Brain microvascular endothelial cell (primary cell): ENCODE measurements at places on chromosomes 11 and 22.
A peak's percentile ranks its signal among the peaks of the same experiment; 100 is the strongest.

- no peak for DNase-seq
Observed at GRCh38 chr11:126162306-126163030, 49.0 kb downstream of the RPUSD4 start.

GRCh38 chr11:113689768-113690618 is 16.1 kb downstream of the TMPRSS5 start:
- no peak for DNase-seq

DNA sequence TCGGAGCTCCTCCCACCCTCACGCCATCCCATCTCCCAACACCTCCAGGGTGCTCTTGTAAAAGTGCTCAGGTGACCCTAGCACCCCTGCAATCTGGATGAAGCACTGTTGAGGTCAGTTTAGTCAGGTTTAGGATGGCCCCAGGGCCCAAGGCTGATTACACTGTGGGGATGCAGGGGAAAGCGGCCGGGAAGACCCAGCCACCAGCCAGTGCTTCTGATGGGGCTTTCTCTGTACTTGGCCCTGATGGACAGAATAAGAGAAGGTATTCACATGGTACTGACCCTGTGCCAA is 28.7 kb downstream of the TPBGL start:
- DNase-seq: no peak

DNA sequence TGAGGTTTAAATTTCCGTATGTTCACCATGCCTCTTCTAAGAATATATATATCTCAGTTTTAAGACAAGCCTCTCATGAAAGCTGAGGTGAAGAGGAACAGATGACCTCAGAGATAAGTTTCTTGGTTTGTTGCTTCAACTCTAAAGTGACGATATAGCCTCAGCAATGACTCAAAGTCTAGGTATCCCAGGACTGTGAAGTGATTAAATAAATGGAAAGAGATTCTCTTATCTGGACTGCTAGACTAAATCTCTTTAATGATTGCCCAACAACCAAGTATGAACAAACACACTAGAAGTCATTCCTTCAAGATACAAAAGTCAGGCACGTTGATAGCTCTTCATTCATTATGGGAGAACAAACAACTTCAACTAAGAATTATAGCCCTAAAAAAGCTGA is 15.3 kb downstream of the CADM1 start:
- peak; percentile 1 for DNase-seq

GRCh38 chr11:44307340-44308099 is 2.4 kb downstream of the ALX4 start:
- DNase-seq: no peak

- DNase-seq: no peak
Observed at GRCh38 chr11:64457416-64458010, 98.6 kb downstream of the RPS6KA4 start.

DNA sequence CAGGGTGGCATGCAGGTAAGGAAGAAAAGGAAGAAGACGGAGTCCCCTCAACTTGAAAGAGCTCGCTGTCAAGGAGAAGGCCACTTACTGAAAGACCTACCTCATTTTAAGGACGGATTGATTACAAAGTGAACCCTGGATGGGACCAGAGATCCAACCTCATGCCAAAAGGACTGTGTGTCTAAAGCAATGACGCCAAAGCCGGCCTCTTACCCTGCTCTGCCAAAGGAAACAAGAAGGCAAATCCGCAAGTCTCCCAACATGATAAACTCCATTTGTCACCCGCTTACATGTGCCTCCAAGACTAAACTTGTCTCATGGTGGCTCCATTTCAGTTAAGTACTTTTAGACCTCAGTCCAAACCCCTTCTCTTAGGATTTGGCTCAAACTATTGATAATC is 148.7 kb upstream of the MTMR2 start:
- DNase-seq: no peak

- no peak for DNase-seq
Observed at GRCh38 chr11:108694846-108695245, 30.0 kb downstream of the DDX10 start.

DNA sequence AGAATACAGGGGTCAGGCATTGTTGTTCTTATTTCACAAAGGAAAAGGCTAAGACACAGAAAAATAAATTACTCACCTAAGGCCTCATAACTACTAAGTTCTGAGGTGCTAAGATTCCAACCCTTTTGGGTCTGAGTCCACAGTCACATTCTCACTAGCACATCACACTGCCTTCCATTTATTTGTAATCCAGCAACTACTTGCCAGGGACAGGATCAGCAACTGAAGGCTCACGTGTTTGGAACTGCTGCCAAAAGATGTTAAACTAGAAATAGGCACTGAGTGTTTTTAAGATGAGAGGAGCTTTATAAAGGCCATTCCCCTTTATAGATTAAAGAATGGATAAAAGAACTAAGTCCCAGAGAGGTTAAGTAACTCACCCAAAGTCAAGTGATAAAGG is 58.0 kb downstream of the CADM1 start:
- no peak for DNase-seq

DNA sequence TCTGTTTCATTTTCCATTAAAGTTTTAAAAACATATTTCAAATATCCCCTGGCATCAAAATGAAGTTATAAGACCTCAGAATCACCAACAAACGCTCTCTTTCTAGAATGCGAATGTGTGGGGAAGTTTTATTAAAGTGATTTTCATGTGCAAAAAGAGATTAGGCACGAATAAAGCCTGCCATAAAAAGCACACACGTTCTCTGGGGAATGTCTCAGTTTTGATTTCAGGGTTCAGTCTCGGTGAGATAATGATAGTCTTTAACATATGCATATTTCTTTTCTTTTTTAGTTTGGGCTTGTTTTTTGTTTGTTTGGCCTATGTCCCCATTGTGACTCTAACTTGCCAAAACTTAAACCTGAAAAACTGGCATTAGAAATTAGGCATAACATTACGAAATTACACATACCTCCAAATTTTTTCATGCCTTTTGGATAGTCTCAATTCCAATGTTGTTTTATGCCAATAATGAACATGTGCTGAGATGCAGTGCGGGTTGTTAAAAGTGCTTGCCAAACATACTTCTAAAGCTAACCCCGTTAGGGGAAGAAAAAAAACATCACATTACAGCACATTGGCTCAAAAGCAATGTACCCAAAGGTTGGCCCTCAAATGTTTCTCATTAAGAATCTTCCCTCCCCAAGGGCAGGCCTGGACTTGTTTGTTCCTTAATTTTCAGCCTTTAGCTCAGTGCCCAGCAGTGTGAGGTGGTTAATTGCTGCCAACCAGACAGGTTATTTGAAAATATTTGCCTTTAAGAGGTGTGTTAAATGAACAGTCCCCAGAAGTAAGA is 33.2 kb upstream of the FBLN1 start:
- DNase-seq: no peak

DNA sequence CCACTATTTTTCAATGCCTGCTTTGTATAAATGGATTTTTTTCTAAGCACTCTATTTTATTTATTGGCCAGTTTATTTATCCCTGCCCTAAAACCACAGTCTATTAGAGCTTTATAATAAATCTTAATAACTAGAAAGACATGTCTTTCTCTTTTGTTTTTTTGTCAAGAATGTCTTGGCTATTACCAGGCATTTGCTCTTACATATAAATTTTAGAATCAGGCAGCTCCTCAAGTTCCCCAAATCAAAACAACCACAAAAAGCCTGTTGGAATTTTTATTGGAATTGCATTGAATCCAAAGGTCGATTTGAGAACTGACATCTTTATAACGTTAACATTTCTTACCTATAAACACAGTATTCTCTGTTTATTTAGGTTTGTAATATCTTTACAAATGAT is 85.8 kb upstream of the SC5D start:
- DNase-seq: no peak

DNA sequence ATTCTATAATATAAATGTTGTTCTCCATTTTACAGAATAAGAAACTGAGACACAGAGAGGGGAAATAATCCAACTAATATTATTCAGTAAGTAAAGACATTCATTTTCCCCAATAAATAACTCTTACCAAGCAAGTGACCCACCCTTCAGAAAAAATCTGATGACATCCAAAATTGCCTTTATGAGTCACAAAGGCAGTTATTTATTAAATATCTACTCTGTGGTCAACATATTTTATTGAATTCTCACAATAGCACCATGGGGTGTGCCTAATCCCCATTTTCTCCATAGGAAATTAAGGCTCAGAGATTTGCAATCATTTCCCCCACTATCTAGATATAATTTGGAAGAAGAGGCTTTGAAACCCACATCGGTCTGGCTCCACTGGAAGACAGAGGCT is 161.5 kb upstream of the ISX start:
- DNase-seq: no peak
